ENCODE measurements at places on chromosomes 16 and 17.

DNA sequence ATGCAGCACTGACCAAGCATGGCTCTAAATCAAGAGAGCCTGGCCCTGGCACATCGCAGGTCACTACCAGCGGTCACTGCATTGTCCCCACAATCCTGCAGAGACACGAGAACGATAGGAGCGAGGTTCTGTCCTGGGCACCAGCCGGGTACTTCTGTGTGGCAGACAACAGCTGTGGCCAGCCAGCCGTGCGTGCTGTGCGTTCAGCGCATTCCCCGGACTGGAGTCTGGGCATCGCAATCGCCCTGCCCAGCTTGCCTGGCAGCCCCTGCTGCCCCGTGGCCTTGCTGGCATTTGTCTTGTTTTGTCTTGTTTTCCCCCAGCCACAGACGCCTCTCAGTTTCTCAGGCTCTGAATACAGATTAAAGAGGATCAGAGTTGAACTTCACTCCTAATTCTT lies 33.9 kb downstream of the COTL1 start:
- no peak for DNase-seq

GRCh38 chr17:47252766-47253512 lies 688 bp upstream of the ITGB3 start:
- DNase-seq: peak; percentile 13

- no peak for DNase-seq
Observed at GRCh38 chr16:29726845-29727377, 18.9 kb downstream of the C16orf54 start.

GRCh38 chr16:30756781-30757100 lies 5.1 kb downstream of the CFAP119 start:
- DNase-seq: no peak

DNA sequence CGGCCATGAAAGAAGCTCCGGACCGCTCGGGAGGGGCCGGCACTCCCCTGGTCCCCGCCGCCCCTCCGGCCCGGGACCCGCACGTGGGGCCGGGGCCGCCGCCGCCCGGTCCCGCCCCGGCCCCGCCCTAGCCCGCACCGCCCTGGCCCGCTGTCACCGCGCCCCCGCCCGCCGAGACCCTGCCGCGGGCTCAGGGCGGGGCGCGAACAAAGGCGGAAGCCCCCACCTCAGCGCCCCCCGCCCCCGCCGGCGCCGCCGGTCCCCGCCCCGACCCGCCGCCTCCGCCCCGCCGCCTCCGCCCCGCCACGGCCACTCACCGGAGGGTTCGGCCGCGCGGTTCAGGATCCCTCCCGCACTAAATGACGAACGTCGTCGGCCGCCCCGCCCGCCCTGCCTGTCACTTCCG lies at the start of gene ARHGDIA:
Gene ARHGDIA, minus strand, starts transcription at position 357 of the 406 bp plus-strand sequence. CDS start 1,407 bp downstream, outside the sequence.
- no peak for DNase-seq

DNA sequence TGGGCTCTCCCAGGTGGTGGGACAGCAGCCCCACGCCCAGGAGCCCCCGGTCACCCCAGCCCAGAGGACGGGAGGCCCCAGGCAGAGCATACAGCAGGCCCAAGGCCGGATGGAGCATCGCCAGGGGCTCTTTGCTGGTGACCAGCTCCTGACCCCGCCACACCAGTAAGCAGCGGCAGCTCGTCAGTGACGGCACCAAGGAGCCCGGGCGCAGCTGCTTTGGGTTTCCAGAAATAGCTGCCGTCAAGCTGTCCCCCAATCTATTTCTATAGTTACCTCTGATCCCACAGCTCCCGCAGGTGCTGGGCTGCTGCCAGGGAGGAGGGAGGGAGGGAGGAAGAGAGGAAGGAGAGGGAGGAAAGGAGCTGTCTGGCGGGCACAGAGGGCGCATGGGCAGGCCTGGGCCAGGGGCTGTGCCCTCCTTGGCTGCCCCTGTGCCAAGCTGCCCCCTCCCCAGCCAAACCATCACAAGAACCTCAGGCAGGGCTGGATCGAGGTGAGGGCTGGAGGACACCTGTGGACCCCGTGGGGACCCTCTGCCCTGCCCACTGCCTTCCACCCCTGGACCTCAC lies 10.8 kb upstream of the RASD1 start:
- no peak for DNase-seq

Data from large intestine (tissue), 12 donors.